Naive thymus-derived CD4-positive, alpha-beta T cell (primary cell): ENCODE measurements at places on chromosomes 13 and 19.

- DNase-seq: no peak
These were observed 383.4 kb downstream of the LMO7 start for GRCh38 chr13:76019421-76020044.

GRCh38 chr19:1471010-1471514, 8.0 kb downstream of the C19orf25 start:
- DNase-seq: no peak

DNA sequence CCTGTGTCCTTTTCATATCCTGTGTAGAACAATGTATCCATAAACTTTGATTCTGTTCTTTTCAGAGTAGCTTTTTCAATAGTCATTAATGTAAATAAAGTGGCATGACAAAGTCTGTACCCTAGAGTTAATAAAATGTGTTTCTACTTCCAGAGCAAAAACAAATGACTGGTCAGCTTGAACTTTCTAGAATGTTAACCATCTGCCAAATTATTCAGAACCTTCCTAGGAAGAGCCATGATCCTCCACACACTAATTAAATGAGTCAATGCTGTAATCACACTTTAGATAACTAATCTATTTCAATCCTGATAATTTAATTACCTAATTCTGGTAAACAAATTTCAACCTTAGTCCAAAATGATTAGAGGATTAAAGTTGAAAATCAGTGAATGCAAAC, 73.2 kb downstream of the DIAPH3 start:
- DNase-seq: no peak

GRCh38 chr13:41370736-41371135, 59.7 kb downstream of the NAA16 start:
- no peak for DNase-seq

DNA sequence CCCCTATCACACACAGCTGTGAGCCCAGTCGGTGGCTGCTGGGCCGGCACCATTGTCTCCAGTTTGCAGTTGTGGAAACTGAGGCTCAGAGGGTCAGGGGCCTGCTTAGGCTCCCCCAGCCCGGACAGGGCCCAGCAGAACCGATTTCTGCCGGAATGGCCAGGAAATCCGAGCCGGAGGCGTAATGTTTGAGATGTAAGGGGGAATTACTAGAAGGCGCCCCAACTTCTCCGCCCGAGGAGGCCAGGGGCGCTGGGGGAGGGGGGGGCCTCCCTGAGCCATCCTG, 962 bp downstream of the KISS1R start:
- DNase-seq: no peak

GRCh38 chr19:50178859-50179537, 15.9 kb upstream of the IZUMO2 start:
- DNase-seq: no peak

DNA sequence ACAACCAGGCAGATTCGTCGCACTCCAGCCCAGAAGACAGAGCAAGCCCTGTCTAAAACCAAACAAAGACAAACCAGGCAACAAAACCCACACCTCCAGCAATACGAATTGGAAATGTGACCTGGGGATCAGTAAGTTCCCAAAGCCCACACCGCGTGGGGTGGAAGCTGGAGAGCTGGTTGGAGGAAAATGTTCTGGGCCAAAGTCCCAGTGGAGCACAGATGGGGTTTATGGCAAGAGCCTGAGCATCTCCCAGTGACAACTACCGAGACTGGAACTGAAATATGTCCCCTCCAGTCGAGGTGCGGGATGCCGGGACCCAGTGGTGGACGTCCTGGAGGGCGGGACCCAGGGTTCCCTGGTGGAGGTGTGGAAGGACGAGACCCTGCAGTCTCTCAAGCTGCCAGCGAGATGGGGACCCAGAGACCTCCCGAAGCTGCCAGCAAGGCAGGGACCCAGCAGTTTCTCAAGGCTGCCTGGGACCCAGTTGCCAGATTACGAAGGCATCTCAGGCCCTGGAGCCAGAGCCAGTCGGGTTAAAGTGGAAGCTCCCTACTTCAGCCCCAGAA, 22.4 kb upstream of the CPAMD8 start:
- no peak for DNase-seq

DNA sequence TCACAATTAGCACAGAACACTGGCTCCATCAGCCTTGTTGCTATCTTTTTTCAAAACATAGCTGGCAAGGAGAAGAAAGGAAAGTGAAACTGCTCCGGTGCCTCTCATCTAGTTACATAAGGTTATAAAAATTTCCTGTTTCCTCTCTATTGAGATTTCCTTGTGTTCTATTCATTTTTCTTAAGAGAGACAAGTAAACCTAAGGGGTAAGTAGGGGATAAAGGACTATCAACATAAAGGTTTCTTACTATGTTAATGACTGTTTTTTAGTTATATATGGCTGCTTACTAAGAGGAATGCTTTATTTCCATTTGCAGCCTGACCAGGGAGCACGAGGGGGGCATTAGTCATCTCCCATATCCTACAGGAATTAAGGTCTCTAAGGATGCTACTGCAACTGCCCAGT, 73.2 kb upstream of the MLNR start:
- DNase-seq: peak; percentile 57

DNA sequence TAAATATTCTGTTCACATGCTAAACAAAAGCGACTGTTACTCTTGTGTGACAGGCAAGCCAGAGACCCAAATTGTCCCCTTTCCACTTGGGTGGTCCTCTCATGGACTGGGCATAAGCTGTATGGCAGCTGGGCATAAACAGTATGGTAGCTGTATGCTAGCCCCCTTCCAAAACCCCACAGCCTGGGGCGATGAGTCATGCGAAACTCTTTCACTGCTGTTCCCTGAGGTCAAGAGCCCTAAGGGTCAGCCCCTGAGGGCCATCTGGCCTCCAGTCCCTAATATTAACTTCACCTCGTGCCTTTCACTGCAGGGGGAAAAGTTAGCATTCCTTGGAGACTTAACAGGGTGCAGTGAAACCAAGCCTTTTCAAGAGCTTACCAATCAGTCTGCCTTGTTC, 45.6 kb upstream of the ZNF562 start:
- DNase-seq: no peak

- peak; percentile 52 for DNase-seq
These were observed 7.3 kb downstream of the PIAS4 start for GRCh38 chr19:4014541-4015491.

- DNase-seq: no peak
These were observed 41.2 kb upstream of the TPM4 start for GRCh38 chr19:16034958-16035560.

DNA sequence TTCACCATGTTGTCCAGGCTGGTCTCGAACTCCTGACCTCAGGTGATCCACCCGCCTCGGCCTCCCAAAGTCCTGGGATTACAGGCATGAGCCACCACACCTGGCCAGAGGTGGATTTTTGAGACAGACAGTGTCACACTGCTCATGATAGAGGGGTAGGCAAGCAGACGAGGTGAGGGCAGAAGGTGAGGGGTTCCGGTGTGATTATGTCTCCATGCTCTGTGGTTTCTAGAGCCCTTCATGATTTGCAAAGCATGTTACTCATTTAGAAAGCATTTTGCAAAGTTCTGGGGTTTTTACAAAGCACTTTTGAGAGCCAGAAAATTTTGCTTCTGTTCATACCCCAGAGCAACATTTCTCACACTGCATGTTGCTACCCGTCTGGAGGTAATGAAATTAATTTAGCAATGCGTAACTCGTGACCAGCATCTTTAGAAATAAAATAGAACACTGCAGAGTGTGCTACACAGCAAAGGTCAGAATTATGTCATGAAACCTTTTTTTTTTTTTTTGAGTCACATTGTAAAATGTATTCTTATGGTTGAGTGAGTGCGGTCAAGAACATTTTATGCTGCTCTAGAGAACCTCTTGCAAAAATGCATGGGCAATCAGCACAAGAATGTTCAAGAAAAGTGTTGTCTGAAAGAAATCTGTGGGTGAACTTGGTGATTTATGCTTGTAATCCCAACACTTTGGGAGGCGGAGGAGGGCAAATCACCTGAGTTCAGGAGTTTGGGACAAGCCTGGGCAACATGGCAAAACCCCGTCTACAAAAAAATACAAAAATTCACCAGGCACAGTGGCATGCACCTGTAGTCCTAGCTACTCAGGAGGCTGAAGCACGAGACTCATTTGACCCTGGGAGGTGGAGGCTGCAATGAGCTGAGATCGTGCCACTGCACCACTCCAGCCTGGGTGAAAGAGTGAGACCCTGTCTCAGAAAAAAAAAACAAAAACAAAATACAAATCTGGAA, 58.0 kb downstream of the MAP4K1 start:
- DNase-seq: no peak

- no peak for DNase-seq
These were observed 752.8 kb upstream of the MIR17HG start for GRCh38 chr13:90594681-90595080.

GRCh38 chr19:7987114-7987768, 18.2 kb downstream of the ELAVL1 start:
- DNase-seq: no peak

GRCh38 chr13:23554000-23554399, 16.2 kb upstream of the TNFRSF19 start:
- DNase-seq: no peak

- DNase-seq: no peak
These were observed 43.4 kb upstream of the N4BP2L1 start for GRCh38 chr13:32471187-32471922.

- DNase-seq: no peak
These were observed 539.7 kb downstream of the RFC3 start for GRCh38 chr13:34357435-34358232.

DNA sequence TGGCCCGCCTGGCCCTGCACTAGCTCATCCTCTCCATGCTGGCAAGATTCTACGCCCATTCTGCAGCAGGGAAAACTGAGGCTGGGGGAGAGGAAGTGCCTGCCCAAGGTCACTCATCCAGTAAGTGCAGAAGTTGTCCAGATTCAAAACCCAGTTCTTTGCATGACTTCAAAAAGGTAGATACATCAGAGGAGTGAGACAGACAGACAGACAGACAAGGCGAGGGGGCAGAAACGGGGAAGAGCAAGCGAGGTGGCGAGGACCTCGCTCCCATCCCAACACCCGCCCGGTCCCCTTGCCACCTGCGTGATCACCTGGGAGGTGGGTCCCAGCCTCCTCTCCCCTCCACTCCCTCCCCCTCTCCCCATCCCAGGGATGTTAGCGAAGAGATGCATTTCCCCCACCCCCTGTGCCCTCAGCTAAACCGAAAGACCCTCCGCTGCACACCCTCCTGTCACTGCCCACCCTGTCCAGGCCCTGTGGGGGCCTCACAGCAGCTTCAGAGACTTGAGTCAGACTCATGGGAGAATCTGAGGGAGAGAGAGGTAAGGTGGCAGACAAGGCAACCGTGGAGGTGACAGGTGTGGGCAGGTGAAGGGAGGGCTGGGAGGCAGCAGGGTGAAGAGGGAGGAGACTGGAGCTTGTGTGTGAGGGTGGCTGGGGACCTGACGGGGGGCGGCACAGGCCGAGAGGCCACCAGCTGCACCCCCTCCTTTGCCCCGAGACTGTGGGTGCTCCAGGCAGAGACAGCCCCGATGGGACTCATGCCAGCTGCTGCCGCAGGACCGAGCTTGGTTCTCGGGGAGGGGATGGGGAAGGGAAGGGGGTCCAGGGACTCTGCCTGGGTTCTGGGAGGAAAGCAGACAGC, 18.9 kb downstream of the LRRC4B start:
- no peak for DNase-seq

GRCh38 chr13:87052731-87053130, 618.4 kb upstream of the SLITRK5 start:
- no peak for DNase-seq

DNA sequence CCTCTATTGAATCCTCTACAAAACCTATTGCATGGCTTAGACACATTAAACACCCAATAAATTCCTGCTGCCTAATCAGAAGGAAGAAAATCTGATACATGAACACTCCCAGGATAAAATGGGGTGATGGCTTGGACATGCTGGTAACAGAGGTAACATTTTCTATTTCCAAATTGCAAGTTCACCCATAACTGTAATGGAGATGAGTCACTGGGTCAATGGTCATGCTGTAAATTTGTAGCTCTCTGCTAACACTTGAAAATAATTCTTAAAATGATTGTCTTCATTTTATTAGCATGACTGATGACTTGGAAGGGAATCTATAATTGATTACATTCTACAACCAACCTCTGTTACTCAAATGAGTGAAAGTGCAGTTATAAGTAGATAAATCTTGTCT, 434.1 kb downstream of the FGF14 start:
- DNase-seq: no peak

- DNase-seq: no peak
These were observed 2860.6 kb upstream of the PCDH20 start for GRCh38 chr13:64276232-64276631.

- no peak for DNase-seq
These were observed 16.8 kb downstream of the CLEC4M start for GRCh38 chr19:7779631-7780486.

DNA sequence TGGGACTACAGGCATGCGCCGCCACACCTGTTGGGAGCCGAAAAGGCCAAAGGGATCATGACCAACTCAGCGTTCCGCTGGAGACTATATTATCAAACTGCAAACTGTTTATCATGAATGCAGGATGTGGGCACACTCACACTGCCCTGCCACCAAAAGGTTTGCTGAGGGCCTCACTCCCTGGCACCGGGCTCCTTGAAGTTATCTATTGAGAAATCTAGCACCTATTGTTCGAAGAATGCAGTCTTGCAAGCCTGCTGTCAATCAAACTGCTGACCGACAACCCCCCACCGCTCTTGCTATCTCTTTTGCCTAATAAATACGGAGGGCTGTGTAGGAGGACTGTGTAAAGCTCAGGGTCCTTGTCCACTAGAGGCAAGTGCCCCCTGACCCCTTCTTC, 5.2 kb upstream of the ZNF836 start:
- DNase-seq: no peak

- no peak for DNase-seq
These were observed 24.5 kb downstream of the IPO5 start for GRCh38 chr13:97977982-97978381.

- DNase-seq: no peak
These were observed 1263.1 kb downstream of the PCDH9 start for GRCh38 chr13:65966991-65967451.

DNA sequence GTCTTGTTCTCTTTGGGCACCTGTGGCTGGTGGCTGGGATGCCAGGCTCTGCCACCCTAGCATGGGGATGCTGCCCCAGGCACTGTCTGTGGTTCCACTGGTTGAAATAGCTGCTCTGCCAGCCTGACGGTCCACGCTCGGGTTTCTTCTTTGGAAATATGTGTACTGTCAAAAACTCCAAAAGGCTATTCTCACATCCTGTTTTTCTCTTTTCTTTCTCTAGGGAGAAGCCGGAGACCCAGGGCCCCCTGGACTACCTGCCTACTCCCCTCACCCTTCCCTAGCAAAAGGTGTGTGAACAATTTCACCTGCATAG, 115.0 kb downstream of the RAB20 start:
- no peak for DNase-seq

GRCh38 chr13:36509369-36509768, 77.1 kb downstream of the CCNA1 start:
- no peak for DNase-seq

DNA sequence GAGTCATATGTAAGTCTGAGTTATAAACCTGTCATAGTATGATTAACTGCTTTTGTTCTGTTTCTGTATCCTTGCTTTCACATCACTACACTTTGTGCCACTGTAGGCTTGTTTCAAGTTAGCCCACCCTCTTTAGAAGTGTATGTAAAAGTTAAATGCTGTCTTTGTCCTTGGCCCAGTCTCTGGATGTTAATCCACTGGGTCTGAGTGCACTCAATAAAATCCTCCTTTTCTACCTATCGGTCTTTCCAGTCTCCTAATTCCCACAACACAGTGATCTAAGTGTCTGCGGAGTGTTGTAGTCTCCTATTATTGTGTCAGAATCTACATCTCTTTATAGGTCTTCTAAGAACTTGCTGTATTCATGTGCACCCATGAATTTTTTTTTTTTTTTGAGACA, 14.1 kb downstream of the ZNF429 start:
- DNase-seq: no peak
